ENCODE measurements at places on chromosomes 7 and 10.
A peak's percentile ranks its signal among the peaks of the same experiment; 100 is the strongest.

GRCh38 chr7:15309872-15310271, 251.9 kb downstream of the AGMO start:
- DNase-seq, result no peak

- no peak for DNase-seq
Measured at GRCh38 chr7:131021902-131022301, 287.9 kb upstream of the KLF14 start.

DNA sequence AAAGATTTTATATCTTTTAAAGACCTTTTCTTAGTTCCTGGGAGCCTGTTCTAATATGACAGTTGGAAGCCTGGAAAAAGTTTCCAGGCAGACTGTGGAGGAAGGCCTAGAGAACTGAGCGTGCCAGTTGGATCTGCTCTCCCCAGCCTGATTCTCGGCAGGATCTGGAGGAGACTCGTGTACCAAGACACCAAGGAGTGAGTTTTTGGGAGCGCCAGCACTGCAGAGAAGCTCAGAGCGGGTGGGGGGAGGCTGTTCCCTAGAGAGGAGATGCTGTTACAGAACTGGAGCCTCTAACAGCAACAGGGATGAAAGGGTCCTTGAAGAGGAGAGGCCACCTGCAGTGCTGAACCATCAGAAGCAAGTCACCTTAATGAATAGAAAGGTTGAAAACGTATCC, 52.9 kb downstream of the LYZL2 start:
- no peak for DNase-seq

DNA sequence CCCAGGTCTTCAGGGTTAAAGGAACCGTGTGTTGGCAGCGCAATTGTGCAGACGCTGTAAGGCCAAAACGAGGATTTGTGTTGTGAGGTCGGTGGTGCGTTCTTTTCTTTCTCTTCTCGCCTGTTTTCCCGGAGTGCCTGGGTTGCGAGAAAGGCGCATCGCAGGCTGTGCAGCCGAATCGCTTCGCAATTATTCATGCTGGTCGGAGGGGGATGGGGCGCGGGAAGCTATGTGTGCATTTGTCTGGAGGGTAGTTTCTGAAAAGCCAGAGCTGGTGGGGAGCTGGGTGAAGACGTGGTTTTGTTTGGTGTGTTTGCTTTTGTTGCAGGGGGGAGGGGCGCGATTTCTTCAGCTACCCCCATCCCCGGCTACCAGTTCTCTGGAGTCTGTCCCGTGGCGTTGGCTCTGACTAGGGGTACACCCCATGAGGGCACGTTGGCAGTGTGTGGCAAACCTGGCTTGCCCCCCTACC, 2.1 kb downstream of the MXI1 start:
- DNase-seq, result peak; percentile 49
